Activated naive CD8-positive, alpha-beta T cell treated with anti-CD3 and anti-CD28 coated beads, Interleukin-2, amount 50 U/mL, for 16 hours (primary cell): ENCODE measurements at places on chromosomes 4 and X.

DNA sequence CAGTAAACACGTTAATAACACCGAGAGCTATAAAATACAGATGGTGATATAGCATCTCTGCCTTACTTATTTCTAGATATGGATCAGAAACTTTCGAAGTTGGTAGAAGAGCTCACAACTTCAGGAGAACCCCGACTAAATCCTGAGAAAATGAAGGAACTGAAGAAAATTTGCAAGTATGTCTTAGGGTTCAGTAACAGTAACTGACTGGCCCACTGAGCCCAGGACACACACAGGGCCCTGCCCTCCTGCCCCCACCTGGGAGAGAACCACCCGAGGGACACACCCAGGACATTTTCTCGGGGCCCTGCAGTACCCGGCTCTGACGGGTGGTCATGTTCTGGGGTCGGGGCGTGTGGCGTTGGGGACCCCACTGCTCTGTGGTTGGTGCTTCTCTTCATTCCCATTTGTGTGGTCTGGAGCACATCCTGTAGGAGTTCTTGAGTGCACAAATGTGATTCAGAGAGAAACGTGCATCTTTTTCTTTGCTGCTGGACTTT, 1.1 kb downstream of the UVSSA start:
- no peak for DNase-seq

GRCh38 chr4:89242864-89243732, 64.5 kb downstream of the GPRIN3 start:
- DNase-seq, result no peak

- no peak for DNase-seq
Measured at GRCh38 chr4:114384629-114385028, 214.0 kb upstream of the UGT8 start.

GRCh38 chr4:109321232-109321631, 18.8 kb upstream of the COL25A1 start:
- no peak for DNase-seq

DNA sequence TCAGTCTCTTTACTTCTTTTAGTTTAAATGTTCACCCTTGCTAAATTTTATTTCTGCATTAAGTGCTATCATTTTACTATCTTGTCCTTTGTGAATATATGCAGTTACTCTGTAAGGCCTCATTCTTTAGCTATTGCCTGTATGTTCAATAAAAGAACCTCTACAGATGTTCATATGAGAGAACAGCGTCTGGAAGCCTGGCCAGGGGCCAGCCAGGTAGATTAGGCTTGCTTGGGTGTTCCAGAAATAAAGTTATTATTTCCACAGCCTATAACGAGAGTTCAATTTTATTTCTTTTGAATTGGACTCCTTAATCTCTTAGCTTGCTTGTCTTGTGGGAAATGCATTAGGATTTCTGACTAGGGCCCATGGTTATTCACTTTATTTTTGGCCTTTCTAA, 214.5 kb downstream of the TLL1 start:
- DNase-seq, result no peak

- no peak for DNase-seq
Measured at GRCh38 chr4:188661502-188661901, 522.3 kb downstream of the TRIML1 start.

DNA sequence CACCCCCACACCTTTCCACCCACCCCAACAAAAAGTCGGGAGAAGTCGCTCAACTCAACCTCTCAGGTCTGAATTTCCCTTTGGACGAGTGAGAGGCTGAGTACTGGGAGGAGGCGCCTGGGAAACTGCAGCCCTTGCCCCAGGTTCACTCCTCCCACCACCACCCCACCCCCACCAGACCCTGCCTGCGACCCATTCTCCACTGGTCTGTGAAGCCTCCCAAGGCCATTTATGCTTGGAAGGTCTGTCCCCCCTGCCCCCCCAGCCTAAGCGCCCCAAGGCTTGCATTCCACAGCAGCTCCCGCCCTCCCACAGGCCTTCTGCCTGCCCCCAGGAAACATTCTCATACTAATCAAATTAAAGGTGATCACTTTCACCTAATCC, 27.2 kb downstream of the ELF4 start:
- no peak for DNase-seq

- DNase-seq, result no peak
Measured at GRCh38 chrX:97639526-97639925, 755.8 kb downstream of the RPA4 start.

- no peak for DNase-seq
Measured at GRCh38 chr4:55744369-55744768, 75.2 kb upstream of the EXOC1L start.

GRCh38 chr4:141328560-141329173, 108.0 kb downstream of the ZNF330 start:
- no peak for DNase-seq

- DNase-seq, result no peak
Measured at GRCh38 chrX:46407036-46407752, 138.0 kb downstream of the ZNF674 start.

- DNase-seq, result no peak
Measured at GRCh38 chr4:186717556-186717955, 6.1 kb downstream of the FAT1 start.

GRCh38 chr4:70670332-70671014, 4.2 kb upstream of the JCHAIN start:
- no peak for DNase-seq

DNA sequence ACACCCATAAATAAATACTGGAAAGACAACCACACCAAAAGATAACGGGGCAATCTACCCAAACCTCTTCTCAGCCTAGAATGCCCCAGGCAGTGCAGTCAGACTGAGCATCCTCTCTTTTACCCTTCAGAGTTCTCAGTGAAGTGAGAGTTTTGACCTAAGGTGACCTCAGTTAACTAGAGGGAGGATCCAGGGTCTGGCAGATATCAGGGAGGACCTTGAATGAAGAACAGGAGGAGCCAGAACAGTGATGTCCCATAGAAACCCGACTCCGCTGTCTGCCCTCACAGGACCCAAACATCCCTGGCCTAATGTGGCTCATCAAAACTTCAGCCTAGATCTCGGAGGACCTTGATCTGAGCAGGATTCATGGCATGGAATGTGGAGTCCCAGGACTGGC, at the start of gene MAGEB3:
MAGEB3 (plus strand) TSS at position 263 of the 400 bp plus-strand sequence. CDS start 5,268 bp downstream, outside the sequence.
- DNase-seq, result no peak

GRCh38 chr4:164252286-164252685, 501.6 kb upstream of the SMIM31 start:
- DNase-seq, result no peak

DNA sequence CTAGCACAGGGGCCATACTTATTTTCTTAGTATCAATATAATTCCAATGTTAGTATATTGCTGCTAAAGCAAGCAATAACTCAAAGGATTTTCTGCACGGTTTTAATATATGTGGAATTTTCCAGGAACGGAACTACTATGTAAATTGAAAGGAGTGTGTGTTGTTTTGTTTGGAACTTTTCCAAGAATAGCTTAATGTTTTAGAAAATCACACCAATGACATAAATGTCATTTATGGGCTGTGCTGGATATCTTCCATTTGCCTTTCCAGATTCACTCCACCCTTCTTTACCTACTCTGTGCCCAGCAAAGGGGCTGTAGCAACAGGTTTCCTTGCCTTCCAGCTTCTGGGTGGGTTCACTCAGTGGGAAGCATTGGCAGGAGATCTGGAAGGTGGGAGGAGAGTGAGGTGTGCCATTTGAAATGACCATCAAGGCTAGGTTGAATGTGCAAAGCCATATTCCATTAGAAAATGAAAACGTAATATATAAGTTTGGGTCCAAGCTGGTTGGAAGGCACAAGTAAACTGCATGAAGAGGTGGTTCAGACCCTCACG, 25.2 kb upstream of the ZFX start:
- DNase-seq, result no peak
